ENCODE measurements at places on chromosomes 3 and 15.

DNA sequence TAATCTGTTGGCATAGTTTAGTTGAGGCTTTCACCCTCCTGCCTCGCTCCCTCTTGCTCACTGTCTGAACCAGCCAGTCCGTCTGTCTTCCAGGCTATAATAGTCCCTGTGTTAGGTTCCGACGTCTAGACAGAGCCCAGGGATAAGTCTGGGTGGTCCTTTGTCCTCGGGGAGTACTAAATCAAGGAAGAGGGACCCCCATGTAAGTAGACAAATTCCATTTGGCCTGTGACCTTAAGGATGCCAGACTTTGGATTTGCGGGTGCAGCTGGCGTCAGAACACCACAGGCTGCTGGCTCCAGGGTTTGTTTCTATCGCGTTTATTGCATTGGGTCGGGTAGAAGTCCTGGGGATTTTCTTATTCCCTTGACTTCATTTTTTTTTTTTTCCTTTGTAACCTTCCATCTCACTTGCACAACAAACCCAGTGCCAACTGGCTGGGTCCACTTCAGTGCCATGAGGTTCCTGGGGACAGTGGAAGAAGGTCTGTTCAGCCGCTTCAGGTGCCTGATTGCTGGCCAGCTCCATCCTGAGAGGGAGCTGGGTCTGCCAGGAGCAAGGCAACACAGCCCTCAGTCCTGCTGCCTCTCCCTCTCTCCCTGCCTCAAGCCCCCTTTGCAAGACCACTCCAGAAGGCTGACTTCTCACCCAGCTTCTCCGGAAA, 95.4 kb upstream of the KLHL25 start:
- DNase-seq: no peak

DNA sequence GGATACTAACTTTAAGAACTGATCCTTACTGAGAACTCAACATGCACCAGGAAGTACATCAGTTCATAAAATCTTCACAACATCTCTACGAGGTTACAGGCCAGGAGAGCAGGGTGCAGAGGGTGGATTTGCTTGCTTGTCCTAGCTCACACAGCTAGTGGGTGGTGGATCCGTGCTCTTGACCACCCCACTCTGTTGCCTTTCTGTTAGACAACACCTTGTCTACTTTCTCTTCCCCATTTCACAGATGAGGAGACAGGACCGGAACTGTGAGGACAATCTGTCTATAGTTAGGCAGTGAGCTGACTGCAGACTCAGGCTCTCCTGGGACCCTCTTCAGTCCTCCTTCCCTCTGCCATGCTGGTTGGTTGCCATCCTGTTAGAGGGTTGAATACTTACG, 221.7 kb upstream of the TLE3 start:
- no peak for DNase-seq

- no peak for DNase-seq
Measured at GRCh38 chr3:52986049-52986448, 59.8 kb downstream of the SFMBT1 start.

- no peak for DNase-seq
Measured at GRCh38 chr3:87426918-87427317, 150.5 kb upstream of the POU1F1 start.

- DNase-seq: peak; percentile 16
Measured at GRCh38 chr3:53232641-53233377, 23.0 kb downstream of the TKT start.

GRCh38 chr3:24388159-24388558, 106.5 kb downstream of the THRB start:
- no peak for DNase-seq

- no peak for DNase-seq
Measured at GRCh38 chr3:51379746-51380455, 5.2 kb upstream of the MANF start.

- no peak for DNase-seq
Measured at GRCh38 chr15:73357999-73358665, 10.6 kb downstream of the HCN4 start.

DNA sequence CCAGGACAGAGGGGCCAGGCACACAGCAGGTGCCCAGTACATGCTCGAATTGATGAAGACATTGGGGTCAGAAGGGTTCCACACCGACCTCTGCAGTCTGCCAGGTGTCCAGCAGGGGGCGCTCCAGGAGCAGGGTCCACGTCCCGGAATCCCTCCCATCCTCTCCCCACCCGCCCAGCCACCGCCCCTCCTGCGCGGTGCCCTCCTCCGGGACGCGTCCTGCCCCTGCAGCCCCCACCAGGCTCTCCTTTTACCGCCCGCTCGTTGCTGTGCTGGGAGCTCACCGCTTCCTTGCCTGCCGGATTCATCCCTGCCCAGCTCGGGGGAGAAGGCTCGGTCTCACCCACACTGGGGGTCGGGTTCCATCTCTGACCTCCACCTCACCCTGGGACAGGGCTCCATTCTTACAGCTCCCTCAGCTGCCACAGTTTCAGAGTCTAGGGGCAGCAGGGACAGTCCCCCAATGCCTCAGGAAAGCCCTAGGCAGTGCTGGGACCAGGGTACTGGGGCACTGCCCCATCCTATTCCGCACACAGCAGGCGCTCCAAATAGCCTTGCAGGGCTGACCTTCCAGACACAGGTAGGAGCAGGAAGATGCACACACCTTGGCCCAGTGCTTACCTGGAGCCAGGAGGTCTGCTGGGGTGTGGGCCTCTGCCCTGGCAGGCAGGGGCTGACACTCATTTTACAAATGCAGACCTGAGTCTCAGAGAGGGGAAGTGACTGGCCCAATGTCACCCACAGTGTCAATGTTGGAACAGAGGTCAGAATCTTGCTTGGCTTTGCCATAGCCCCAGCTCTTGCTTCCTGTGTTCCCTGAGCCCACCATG, 31.0 kb downstream of the GRIP2 start:
- DNase-seq: peak; percentile 13

- DNase-seq: no peak
Measured at GRCh38 chr15:27412415-27412814, 441.4 kb downstream of the GABRG3 start.

GRCh38 chr15:58313810-58314592, 117.8 kb upstream of the LIPC start:
- DNase-seq: no peak

- no peak for DNase-seq
Measured at GRCh38 chr3:52880047-52880446, 17.3 kb downstream of the STIMATE start.

GRCh38 chr3:81888914-81889557, 127.6 kb upstream of the GBE1 start:
- DNase-seq: no peak

GRCh38 chr3:87207460-87207859, 19.6 kb upstream of the CHMP2B start:
- DNase-seq: no peak

DNA sequence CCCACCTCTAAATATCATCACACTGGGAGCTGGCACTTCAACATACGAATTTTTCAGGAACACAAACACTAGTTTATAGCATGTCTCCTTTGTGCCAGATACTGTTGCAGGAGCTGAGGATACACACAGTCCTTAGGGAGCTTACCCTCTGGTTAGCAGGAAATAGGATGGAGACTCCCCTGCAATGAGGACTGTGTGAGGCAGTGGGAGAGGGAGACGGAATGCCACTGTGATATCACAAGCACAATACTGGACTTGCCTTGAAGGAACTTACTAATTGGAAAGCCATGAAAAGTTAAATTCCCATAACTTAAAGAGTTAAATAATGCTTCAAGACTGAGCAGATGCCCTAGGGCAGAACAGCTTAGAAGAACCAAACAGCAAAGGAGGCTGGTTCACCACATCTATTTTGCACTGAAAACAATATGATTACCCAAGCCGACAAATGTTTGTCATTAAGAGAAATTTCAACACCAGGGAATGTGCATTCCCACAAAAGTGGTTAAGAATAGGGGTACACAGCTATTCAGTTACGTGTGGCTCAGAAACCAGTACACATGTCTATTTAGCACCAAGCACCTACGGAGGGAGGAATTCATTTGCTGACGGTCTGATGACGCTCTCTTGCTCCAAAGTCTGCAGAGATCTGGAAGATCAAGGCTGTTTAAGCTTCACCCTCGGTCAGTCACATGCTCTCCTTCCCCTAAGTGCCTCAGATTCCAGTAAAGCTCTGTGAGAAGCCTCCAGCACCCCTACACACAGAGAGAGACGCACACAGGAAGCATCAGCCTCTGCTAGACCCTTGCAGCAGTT, 5.2 kb downstream of the TBC1D2B start:
- no peak for DNase-seq
